Thyroid gland (tissue), 4 donors: ENCODE measurements at places on chromosomes 2 and 18.

- H3K27ac ChIP-seq, result no peak overlapping the region
- H3K4me1 ChIP-seq, result no peaks in the 10 kb centered on the region
- no peaks in the 10 kb centered on the region for H3K27me3 ChIP-seq
Observed at GRCh38 chr2:197092431-197092830, 165.9 kb upstream of the PGAP1 start.

DNA sequence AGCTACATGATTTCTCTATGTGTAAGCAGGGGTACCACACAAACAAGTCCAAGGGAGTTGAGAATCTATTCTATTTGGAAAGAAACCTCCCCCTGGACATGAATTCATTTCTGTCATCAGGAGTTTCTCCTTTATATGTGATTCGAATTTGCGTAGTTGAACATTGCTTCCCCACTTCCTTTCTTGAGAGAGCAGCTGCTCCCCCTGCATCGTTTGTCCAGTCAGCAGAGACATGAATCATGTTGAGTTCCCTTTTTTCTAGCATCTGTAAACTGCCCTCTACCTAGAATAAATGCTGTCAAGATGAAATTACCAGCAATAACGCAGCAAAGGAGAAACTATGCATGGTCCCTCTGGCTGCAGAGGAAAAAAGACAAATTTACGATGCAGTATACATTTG is 73.8 kb downstream of the KIF5C start:
- H3K27ac ChIP-seq, result no peak overlapping the region
- H3K36me3 ChIP-seq, result no peaks in the 10 kb centered on the region
- no peak for DNase-seq
- no peaks in the 10 kb centered on the region for H3K4me1 ChIP-seq
- no peak overlapping the region for H3K4me3 ChIP-seq
- H3K27me3 ChIP-seq, result no peaks in the 10 kb centered on the region

- no peak overlapping the region for H3K4me3 ChIP-seq
- DNase-seq, result no peak
- H3K4me1 ChIP-seq, result peaks cover 15% of the 10 kb centered on the region
Observed at GRCh38 chr2:98801286-98801685, 70.4 kb upstream of the MGAT4A start.

DNA sequence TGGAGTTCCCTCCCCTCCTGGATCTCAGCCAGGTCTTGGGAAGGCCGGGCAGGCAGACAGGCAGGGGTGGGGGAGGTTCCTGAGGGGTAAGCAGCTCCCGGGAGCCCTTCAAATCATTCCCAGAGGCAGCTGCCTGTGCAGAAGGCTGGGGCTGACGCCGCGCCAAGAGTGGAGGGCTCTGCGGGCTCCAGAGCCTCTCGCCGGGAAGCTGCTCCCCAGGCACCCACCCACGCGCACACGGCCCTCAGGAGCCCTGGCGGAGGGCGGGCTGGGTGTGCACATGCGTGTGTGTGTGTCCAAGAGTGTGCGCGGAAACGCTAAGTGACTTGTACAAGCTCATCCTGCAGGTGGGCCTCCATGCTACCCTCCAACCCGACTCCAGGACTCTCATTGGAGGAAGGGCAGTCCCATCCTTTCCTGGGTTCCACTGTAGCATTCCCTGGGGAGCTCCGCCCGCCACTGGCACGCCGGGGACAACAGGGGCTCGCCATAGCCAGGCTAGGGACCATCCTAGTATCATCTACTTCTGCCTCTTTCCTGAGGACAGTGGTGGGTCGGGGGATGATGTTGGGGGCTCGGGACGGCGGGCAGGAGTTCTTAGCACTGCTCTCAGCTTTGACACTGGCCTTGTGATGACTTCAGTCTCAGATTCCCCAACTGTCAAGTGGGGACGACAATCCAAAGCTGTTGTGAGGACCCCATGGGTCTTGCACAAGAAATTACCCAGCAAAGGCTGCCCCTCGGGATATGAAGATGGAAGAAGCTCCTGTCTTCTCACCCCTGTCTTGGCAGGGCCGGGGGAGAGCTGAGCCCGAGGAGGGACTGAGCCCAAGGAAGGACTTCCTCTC is 50.3 kb downstream of the INHBB start:
- H3K4me1 ChIP-seq, result peaks cover 40% of the 10 kb centered on the region
- peak; percentile 97 for DNase-seq
- H3K27ac ChIP-seq, result peak overlapping the region; percentile 44

GRCh38 chr2:202408546-202409140 is 32.5 kb downstream of the BMPR2 start:
- no peaks in the 10 kb centered on the region for H3K36me3 ChIP-seq
- no peak for DNase-seq
- H3K27me3 ChIP-seq, result no peaks in the 10 kb centered on the region
- no peak overlapping the region for H3K4me3 ChIP-seq
- no peak overlapping the region for H3K27ac ChIP-seq

- H3K4me3 ChIP-seq, result no peak overlapping the region
- H3K36me3 ChIP-seq, result no peaks in the 10 kb centered on the region
- H3K4me1 ChIP-seq, result no peaks in the 10 kb centered on the region
Observed at GRCh38 chr2:16252891-16253290, 312.5 kb downstream of the MYCN start.

DNA sequence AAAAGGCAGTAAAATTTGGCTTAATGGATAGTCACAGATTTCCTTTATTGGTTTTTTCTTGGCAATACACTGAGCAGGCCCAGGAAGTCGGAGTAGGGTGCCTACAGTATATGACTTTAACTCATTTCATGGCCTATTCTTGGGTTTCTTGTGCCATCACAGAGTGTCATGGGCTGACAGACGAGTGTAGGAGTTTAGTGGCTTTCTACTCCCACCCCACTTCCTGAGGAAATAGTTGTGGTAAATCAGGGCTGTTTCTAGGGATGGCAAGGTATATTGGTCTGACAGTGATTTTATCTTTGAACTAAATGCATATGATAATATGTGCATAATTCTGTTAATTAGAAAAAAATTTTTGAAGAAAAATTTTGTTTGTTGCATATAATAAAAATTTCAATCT is 100.1 kb downstream of the PLCL1 start:
- no peaks in the 10 kb centered on the region for H3K27me3 ChIP-seq
- no peak overlapping the region for H3K4me3 ChIP-seq
- no peak overlapping the region for H3K27ac ChIP-seq
- DNase-seq, result no peak

DNA sequence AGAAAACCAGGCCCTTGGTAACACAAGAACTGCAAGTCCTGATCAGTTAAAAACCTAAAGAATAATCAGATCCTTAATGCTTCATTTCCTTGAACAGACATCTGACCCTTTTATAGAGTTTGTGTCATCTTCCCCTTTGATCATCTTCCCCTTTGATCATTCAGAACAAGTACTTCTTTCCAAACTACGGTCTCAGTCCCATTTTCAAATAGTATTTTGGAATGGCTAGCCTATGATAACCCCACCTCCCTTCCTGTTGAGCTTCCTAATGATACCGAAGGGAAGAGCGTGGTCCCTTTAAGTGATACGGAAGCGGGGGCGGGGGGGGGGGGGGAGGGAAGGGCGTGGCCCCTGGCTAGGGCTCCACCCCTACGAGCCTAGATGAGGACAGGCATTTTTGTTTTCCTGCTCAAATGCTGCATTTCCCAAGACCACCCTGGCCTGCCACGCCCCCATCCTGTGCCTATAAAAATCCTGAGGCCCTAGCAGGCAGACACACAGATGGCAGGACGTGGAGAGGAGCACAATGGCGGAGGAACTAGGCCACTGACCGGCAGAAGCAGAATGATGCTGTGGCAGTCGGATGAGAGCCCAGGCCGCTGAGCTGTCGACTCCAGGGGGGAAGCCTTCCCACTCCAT is 24.1 kb upstream of the CHRNA1 start:
- H3K4me1 ChIP-seq, result no peaks in the 10 kb centered on the region
- no peak overlapping the region for H3K4me3 ChIP-seq
- no peak for DNase-seq
- H3K27me3 ChIP-seq, result no peaks in the 10 kb centered on the region

DNA sequence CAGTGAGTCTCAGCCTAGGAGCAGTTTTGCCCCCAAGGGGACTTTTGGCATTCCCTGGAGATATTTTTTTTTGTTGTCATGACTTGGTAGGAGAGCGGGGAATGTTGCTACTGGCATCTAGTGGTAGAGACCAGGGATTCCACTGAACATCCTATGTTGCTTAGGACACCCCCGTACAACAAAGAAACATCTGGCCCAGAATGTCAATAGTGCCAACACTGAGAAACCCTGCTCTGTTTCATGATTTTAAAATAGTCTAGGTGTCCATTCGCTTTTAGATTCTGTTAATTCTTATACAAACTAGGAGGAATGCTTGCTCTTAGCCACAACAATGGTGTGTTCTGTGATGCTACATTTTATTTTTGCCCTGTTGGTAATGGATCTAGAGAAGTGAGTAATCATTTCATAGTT is 225.8 kb upstream of the SIX3 start:
- no peaks in the 10 kb centered on the region for H3K4me1 ChIP-seq
- no peak overlapping the region for H3K4me3 ChIP-seq
- no peaks in the 10 kb centered on the region for H3K27me3 ChIP-seq
- DNase-seq, result no peak
- H3K36me3 ChIP-seq, result no peaks in the 10 kb centered on the region

- DNase-seq, result no peak
- no peaks in the 10 kb centered on the region for H3K27me3 ChIP-seq
- H3K4me3 ChIP-seq, result no peak overlapping the region
- no peaks in the 10 kb centered on the region for H3K36me3 ChIP-seq
Observed at GRCh38 chr2:10864861-10865636, 46.7 kb upstream of the KCNF1 start.

DNA sequence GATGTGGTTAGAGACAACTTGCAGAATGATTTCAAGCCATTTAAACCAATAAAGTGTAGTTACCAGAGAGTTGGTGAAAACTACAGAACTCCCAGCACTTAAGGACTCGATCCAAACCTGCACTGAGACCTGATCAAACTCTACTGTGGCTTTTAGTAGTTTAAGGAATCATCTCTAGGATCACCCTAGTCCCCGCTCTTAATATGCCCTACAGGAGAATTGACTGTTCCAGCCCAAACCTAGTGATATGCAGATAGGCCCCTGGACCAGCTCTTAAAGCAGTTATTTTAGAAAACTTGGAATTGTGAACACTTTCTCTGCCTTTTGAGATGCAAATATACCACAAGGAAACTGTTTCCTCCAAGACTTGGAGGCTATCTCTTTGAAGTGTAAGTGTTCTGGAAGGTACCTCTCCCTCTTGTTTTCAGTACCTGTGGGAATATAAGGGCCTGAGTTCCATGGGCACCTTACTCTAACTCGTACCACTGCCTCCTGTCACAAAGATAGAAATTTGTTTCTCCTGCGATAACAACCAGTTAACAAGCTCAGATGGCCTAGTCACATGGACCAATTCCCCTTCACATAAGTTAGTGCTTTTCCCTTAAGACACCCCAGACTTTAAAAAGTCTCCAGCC is 1367.2 kb upstream of the SLC39A10 start:
- H3K27ac ChIP-seq, result no peak overlapping the region
- no peaks in the 10 kb centered on the region for H3K36me3 ChIP-seq
- DNase-seq, result no peak

GRCh38 chr2:170314744-170315447 is 136.9 kb downstream of the MYO3B start:
- no peaks in the 10 kb centered on the region for H3K27me3 ChIP-seq
- no peak overlapping the region for H3K4me3 ChIP-seq
- no peak overlapping the region for H3K27ac ChIP-seq
- H3K36me3 ChIP-seq, result no peaks in the 10 kb centered on the region
- no peak for DNase-seq

GRCh38 chr18:76437011-76437410 is 58.0 kb downstream of the ZNF516 start:
- no peaks in the 10 kb centered on the region for H3K27me3 ChIP-seq
- peaks cover 7% of the 10 kb centered on the region for H3K4me1 ChIP-seq
- no peak for DNase-seq
- H3K27ac ChIP-seq, result no peak overlapping the region

GRCh38 chr18:65288908-65289307 is 461.9 kb upstream of the CDH7 start:
- H3K36me3 ChIP-seq, result no peaks in the 10 kb centered on the region
- H3K27me3 ChIP-seq, result no peaks in the 10 kb centered on the region
- H3K4me1 ChIP-seq, result no peaks in the 10 kb centered on the region
- H3K4me3 ChIP-seq, result no peak overlapping the region

DNA sequence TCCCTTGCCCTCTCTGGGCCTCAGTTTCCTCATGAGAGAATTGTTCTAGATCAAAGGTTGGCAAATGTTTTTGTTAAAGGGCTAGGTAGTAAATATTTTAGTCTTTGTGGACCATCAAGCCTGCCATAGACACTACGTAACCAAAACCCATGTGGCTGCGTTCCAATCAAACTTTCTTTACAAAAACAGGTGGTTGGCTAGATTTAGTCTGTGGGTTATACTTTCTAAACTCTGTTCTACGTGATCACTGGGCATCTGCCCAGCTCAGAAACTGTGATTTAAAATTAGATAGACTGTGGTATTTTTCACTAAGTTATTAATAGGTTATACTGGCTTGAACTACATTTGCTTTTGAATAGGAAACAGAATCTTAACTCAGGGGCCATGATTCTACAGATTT is 149.8 kb upstream of the DCC start:
- H3K27me3 ChIP-seq, result no peaks in the 10 kb centered on the region
- no peak overlapping the region for H3K27ac ChIP-seq
- H3K4me3 ChIP-seq, result no peak overlapping the region
- H3K4me1 ChIP-seq, result no peaks in the 10 kb centered on the region

GRCh38 chr18:44586782-44587524 is 93.7 kb upstream of the SETBP1 start:
- H3K4me3 ChIP-seq, result no peak overlapping the region
- H3K36me3 ChIP-seq, result no peaks in the 10 kb centered on the region
- peaks cover 7% of the 10 kb centered on the region for H3K4me1 ChIP-seq
- H3K27me3 ChIP-seq, result no peaks in the 10 kb centered on the region
- no peak overlapping the region for H3K27ac ChIP-seq
- peak; percentile 71 for DNase-seq

GRCh38 chr2:28137221-28137620 is 246.7 kb downstream of the BABAM2 start:
- H3K27me3 ChIP-seq, result no peaks in the 10 kb centered on the region
- H3K4me3 ChIP-seq, result no peak overlapping the region
- peaks cover 43% of the 10 kb centered on the region for H3K4me1 ChIP-seq
- no peaks in the 10 kb centered on the region for H3K36me3 ChIP-seq

DNA sequence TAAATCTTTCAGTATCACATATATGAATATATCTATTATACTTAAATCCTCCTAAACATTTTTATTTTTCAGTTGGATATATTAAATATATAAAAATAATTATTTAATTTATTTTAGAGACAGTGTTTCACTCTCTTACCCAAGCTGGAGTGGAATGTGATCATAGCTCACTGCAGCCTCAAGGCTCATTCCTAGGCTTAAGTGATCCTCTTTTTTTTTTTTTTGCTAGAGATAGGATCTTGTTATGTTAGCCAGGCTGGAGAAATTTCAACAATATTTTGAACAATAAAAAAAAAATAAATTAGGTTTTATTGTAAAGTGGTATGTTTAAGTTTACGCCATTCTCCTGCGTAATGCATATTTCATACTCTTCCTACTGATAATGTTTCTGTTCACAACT is 4.2 kb downstream of the SPAST start:
- no peaks in the 10 kb centered on the region for H3K27me3 ChIP-seq
- peaks cover 10% of the 10 kb centered on the region for H3K4me1 ChIP-seq
- no peak overlapping the region for H3K4me3 ChIP-seq
- no peak for DNase-seq
- no peak overlapping the region for H3K27ac ChIP-seq
- H3K36me3 ChIP-seq, result no peaks in the 10 kb centered on the region
